NCI-H1694 treated with DMSO at 0.1 percent for 48 hours (cell line): ENCODE measurements at places on chromosomes 13 and 19.

DNA sequence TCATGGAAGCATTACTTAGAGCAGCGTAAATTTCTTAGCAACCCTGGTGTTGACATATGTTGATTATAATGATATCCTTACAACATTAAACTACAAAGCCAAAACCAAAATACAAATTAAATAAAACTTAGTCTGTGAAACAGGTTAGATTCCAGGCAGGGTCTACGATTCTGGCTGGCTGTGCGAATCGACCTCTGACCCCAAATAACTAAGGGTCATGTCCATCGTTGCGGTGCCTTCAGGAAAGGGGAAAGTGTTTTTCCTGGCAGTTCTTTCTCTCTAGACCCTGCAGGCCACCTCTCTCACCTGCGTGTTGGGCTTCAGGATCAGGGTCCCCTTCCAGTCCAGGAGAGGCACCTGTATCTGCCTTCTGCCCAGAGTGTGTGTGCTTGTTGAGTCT lies 66.2 kb downstream of the ATP11A start:
- DNase-seq, result no peak

DNA sequence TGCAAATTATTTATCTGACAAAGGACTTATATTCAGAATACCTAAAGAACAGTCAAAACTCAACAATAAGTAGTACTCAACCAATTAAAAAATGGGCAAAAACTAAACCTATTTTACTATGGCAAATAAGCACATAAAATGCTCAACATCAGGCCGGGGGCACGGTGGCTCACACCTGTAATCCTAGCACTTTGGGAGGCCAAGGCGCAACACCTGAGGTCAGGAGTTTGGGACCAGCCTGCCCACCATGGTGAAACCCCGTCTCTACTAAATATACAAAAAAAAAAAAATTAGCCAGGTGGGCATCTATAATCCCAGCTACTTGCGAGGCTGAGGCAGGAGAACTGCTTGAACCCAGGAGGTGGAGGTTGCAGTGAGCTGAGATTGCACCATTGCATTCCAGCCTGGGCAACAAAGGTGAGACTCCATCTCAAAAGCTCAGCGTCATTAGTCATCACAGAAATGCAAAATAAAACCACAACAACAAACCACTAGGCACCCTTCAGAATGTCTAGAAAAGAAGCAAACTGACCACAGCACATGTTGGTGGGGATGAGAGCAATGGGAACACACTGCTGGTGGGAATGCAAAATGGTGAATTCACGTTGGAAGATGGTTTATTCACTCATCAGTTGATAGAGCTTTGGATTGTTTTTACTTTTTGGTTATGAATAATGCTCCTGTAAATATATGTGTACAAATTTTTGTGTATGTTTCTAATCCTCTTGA lies 180.6 kb upstream of the SOX1 start:
- DNase-seq, result no peak

DNA sequence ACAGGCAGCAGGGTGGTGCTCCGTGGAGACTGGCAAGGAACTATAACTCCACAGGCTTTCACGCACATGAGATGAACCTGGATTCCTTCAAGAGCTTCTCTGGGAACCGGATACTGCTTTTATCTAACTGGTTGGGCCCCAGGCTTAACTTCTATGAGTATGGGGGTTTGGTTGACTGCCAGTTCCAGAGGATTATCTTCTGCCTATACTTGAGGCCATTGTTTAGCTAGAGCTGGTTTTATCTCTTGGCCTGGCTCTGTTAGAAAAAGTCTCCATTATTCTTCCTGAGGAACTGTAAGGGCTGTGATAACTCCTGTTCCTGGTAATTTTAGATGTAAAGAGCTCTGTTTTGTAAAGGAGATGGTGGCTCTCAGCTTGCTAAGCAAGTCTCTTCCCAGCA lies 40.9 kb downstream of the ZNF846 start:
- DNase-seq, result no peak

DNA sequence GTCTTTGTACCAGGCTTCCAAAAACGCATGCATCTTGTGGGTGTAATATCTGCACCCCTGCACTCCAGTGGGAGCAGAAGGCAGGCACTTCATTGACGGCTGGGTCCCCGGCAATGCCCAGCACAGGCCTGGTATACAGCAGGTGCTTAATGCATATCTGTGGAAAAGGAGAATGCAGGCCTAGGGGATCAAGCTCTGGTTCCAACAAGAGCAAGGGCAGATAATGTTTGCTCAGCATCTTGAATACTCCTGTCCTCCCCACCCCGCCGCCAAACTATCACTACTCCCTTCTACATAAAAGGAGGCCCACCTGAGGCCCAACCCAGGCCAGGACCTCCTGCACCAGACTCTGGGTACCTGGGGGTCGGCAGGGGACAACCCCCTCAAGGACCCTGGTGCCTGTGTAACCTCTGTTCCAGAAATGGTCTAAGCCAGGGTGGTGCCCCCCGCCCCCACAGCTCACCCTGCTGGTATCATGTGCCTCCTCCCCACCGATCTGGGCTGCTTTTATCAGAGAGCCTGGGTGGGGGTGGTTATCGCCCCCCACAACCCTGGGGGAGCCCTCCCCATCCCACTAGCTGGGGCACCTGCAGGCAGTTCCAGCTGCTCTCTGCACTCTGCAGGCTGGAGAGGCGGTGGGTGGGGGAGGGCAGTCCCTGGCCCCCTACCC lies 4.8 kb downstream of the KLF16 start:
- no peak for DNase-seq

- DNase-seq, result no peak
Measured at GRCh38 chr19:45820413-45821102, 5.5 kb upstream of the RSPH6A start.

DNA sequence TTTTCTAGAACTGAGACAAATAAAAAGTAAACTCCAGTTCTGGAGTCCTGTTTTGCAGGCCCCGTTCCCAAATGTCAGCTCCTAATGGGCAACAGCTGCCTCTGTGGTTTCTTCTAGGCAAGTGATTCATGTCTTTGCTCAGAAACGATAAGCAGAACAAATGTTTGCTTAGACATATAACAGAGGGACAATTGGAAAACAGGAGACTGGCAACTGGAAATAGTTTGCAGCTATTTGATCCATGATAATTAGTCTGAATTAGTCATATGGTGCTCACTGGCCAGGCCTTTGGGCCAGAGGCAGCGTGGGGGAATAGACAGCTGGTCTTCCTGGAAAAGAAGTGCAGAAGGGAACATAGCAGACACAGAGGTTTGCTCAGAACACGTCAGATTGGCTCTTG lies 29.2 kb upstream of the TSHZ3 start:
- no peak for DNase-seq

- no peak for DNase-seq
Measured at GRCh38 chr19:47897861-47898260, 11.7 kb upstream of the SULT2A1 start.

DNA sequence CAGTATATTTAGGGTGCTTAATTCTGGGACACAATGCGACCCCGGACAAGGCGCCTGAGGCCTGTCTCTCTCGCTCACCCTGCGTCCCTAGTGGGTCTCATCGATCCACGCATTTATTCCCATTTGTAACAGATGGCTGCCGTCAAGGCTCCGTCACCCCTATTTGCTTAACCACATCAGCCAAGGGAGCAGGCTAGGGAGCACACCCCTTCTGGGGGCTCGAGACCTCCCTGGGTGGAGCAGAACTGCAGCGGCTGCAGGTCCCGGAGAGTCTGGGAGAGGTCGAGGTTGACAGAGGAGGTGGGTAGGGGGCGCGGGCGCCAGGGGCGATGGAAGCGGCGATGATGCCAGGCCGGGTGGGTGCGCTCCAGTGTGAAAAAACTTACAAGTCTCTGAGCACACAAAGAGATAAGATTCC lies 507 bp downstream of the ALG5 start:
- DNase-seq, result no peak

- DNase-seq, result no peak
Measured at GRCh38 chr13:63631006-63631405, 2215.4 kb upstream of the PCDH20 start.
